DMS79 (cell line): ENCODE measurements at places on chromosomes 11 and 22.

DNA sequence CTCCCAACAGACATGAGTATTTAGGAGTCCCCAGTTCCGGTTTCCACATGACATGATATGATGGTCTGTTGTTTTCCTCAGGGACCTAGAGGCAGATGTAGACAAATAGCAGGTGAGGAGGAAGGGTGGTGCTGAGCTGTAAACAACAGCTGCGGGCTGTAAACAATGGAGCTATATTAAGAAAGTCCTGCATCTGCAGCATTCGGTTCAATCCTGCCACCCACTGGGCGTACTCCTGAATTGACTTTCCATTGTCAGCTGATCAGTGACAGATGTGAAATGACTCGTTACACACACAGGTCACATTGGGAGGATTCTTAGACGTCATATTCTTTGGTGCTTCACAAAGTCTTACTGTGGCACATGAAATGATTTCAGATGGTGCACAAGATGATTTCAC, 26.8 kb upstream of the RAG1 start:
- no peak for DNase-seq

DNA sequence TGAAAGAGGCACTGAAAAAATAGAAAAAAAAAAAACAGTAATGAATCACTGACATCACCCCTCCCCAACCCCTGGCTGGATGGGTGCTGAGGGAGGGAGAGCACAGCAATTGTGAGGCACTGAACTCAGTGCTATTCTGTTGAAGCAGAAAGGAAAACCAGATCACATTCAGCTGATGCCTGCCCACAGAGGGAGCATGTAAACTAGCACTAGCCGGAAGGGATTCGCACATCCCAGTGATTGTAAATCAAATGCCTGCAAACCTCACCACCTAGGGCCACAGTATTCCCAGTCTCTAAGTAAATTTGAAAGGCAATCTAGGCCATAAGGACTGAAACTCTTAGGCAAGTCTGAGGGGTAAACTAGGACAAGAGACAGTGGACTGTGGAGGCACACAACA, 772.0 kb upstream of the CCDC179 start:
- no peak for DNase-seq

DNA sequence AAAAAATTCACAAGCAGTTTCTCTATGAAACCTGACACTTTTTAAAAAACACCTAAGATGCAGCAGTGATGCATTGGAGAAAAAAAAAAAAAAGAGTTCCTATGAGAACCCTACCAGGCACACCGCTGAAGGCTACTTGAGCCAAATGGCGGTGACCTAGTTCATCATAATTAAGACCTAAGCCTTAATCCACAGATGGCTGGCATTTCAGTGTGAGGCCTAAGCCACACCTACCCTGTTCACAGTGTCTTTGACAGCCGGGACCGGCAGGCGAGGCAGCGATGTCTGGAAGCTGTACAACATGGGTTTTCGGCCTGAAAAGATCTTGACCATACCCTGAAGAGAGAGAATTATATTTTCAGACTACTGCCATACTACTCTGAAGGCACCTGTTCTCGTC, 38.0 kb downstream of the CPT1A start:
- DNase-seq, result no peak

DNA sequence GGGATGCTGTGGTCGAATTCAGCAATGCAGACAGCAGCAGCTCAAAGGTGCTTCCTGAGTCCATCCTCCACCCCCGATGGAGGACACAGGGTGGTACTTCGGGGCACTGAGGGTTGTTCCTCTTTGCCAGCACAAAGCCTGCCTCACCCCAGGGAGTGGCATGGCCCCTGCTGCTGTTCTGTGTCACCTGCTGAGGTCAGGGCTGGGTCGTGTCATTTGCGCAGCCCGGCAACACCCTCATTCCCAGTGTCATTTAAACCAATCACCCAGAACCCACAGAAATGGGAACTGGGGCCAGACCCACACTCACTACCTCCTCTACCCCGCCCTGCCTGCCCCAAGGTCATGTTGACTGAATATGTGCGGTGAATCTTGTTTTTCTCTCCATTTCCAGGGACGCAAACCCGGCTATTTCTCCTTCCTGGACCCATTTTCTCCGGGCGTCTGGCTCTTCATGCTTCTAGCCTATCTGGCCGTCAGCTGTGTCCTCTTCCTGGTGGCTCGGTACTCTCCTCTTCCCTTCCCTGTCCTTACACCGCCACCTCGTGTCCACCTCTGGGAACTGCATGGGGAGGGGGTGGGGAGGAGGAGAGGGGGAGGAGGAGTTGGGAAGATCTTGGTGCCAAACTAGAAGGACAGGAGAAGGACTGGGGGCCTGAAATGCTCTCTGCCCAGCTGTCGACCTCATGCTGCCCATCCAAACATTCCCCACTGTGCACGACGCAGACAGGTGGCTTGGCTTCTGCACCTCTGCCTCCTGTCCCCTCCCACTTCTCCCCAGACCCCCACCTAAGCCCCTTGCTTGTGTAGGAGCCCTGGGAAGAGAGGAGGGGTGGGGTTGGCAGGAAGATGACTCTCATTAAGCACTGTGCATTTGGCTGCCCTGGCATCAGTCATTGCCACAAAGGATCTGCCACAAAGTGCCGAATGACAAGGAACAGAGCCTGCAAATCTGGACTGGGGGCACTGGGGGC, 71.2 kb upstream of the TBCEL start:
- DNase-seq, result peak; percentile 83
